ENCODE measurements at places on chromosomes 4 and X.
A peak's percentile ranks its signal among the peaks of the same experiment; 100 is the strongest.

DNA sequence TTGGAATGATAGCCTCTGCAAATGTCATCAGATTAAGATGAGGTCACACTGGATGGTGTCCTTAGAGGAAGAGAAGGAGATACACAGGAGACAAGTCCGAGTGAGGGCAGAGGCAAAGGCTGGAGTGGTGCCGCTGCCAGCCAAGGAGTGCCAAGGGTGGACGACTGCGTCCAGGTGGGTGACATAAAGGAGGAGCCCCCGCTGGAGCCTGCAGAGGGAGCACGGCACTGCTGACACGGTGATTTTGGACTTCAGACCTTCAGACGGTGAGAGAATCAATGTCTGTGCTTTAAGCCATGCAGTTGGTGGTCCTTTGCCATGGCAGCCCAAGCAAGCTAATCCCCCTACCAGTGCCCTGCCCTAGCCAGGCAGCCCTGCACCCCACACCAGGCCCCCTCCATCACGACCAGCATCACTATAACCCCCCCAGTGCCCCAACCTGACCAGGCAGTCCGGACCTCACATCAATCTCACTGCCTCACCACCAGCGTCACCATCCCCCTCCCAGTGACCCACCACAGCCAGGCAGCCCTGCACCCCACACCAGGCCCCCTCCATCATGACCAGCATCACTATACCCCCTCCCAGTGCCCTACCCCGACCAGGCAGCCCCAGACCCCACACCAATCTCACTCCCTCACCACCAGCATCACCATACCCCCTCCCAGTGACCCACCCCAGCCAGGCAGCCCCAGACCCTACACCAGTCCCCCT is 130.0 kb downstream of the HMX1 start:
- no peak for DNase-seq

- DNase-seq, result no peak
Measured at GRCh38 chr4:80417019-80417418, 81.5 kb downstream of the CFAP299 start.

GRCh38 chr4:85929961-85930665 is 429.7 kb downstream of the MAPK10 start:
- no peak for DNase-seq

GRCh38 chrX:136647677-136648360 is at the start of gene CD40LG:
Gene CD40LG (plus strand): TSS chrX:136648158. CDS start chrX:136648249, 91 bp downstream.
- peak; percentile 44 for DNase-seq

GRCh38 chr4:145545538-145546174 is 64.0 kb downstream of the SMAD1 start:
- no peak for DNase-seq

- no peak for DNase-seq
Measured at GRCh38 chr4:88429401-88429800, 27.5 kb upstream of the HERC5 start.

- no peak for DNase-seq
Measured at GRCh38 chr4:77209012-77209411, 52.0 kb downstream of the CCNG2 start.

- no peak for DNase-seq
Measured at GRCh38 chr4:21879187-21879586, 69.4 kb downstream of the KCNIP4 start.

All from CD4-positive, alpha-beta T cell treated with Interleukin-1 beta for 1 hour (primary cell).